ENCODE measurements at places on chromosomes 4 and X. TPM values are rescaled to one million over a fixed set of nuclear protein-coding genes. Genes with fewer than 3 reads are reported as not detected.

The RPS6KA3 gene
- 51.1 TPM for total RNA-seq

DNA sequence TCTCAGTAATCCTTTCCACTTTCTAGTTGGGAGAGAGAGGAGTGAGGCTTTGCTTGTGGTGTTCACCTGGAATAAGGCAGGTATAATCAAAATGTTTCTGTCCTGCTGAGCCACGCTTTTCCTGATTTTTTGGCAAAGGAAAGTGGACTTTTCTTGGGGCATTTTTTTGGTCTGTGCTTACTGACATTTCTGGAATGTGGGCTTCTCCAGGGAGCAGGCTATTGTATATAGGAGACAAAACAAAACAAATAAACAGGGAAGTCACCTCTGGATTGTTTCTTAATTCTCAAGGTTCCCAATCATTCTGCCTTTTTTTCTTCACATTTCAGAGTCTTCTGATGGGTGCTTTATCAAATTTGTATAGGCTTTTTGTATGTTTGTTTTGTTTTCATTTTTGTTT is 25.7 kb upstream of the RP2 start:
- DNase-seq = no peak

DNA sequence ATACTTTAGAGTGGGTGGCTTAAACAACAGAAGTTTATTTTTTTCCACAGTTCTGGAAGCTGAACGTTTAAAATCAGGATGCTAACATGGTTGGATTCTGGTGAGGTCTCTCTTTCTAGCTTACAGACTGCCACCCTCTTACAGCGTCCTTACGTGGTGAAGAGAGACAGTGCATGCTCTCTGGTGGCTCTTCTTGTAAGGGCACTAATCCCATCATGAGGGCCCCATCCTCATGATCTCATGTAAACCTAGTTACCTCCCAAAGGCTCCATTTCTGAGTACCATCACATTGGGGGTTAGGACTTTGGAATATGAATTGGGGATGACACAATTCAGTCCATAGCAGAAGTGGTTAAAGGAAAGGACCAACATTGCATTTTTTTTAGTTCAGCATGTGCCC is 132.8 kb downstream of the BMPR1B start:
- DNase-seq = no peak

GRCh38 chr4:7426525-7427171 is 8.1 kb downstream of the PSAPL1 start:
- DNase-seq = no peak

- DNase-seq = no peak
Measured at GRCh38 chrX:20523626-20524312, 257.1 kb upstream of the RPS6KA3 start.

DNA sequence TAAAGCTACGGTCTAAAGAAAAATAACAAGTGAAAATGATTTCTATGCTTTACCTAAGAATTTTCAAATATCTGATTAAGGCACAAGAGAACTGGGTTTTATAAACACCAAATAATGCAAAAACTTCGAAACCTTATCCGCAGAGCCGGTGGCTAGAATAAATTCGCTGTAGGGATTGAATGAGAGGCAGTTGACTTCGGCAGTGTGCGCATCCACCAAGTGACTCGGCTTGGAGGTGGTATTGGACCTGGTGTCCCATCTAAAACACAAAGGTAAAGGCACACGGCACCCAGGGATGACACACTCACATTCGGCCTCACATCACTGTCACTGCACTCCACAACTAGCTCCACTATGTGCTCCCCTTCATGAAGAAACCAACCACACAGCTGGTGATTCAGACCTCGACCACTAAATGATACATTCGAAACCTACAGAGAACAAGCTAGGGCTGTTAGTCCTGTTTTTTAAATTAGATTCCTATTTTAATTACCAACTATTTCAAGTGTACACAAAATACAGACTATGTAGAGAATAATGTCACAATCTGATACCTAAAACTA is 17.5 kb downstream of the RBBP7 start:
- no peak for DNase-seq

DNA sequence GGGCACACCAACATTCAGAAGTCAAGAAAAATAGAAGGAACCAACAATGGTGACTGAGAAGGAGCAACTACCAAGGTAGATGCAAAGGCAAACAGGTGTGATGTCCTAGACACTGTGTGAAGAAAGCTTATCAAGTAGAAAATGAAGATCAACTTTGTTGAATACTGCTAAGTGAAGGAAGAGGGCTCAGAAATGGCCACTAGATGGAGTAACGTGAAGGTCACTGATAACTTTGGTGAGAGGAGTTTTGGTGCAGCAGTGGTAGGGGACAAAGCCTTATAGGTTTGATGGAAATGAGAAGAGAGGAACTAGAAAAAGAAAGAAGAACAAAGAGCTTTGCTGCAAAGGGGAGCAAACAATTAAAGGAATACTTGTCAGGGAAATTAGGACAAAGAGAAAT is 23.5 kb downstream of the OTC start:
- DNase-seq = no peak

- no peak for DNase-seq
Measured at GRCh38 chr4:17811078-17811603, 362 bp downstream of the NCAPG start.
